ENCODE measurements at places on chromosomes 1 and 21. TPM values are rescaled to one million over a fixed set of nuclear protein-coding genes. Genes with fewer than 3 reads are reported as not detected.

DNA sequence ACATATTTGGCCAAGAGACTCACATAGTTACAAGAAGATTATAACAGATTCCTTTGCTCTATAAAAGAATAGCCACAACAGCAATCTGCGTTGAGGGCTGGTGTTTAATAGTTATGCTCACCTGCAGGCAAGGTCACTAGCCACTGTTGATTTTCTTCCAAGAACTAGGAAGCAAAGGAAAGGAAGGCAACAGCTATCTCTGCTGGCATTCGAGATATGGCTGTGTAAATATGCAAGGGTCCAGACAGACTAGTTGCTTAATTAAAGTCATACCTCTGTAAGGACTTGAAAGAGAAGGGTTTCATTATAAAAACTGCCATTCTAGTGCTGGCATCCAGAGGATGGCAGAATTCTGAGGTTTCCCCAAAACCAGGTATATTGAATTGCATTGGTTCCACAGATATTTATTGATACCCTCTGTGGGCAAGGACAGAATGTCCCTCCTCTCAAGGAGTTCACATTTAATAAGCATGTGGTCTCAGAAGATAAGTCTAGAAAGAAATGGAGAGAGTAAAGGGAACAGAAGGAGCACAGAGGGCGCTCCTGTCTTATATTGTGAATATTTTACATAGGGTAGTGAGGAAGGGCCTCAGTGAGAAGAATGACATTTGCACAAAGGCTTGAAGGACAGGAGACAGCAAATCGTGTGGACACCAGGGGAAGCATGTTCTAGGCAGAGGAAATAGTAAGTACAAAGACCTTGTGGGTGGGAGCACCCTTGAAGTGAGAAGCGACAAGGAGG lies 23.6 kb upstream of the PLEKHA6 start:
- no peak for DNase-seq

FAM151A gene
- not detected for total RNA-seq

CFHR3 gene
- not detected for total RNA-seq

RSPH1 gene
- not detected for total RNA-seq

DNA sequence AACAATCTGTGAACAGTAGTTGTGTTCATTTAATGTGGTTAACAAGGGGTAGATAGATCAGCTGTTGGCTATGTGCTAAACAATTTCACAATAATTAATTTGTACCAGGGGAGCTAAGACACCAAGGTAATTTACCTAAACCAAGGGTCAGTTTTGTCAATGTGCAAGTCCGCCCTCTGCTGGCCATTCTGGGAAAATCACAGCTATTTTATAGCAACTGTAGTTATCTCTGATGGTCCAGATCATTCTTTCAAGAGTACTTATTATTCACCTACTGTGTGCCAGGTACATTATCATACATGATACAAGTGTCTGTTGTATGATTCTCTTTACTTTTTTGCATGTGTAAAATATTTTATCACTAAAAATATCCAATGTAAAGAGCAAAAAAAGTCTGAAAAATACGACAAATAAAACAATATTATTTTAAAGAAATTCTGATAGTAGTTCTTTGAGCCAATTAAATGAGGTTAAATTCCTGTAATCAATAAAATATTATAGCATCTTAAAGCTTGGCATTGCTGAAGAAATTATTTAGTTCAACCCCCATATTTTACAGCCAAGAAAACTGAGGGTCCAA lies 312.3 kb upstream of the FAM78B start:
- DNase-seq = peak; percentile 53

DNA sequence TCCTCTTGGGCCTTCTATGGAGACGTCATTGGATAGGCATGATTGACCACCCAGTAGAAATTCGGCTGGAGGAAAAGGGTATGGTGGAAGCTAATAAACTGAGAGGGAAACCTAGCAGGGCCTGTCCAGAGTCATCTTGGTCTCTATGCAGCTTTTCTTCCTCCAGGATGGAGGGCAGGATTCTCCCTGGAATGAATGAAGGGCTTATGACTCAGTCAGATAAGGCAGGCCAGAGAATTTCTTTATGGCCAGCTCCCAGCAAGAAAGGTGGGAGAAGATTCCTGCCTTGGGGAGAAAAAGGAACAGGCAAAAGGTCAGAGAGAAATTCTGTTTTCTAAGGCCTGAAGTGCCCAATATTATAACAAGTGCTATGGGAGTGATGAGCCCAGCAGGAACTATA lies 17.1 kb downstream of the FBLIM1 start:
- no peak for DNase-seq
